ENCODE measurements at places on chromosomes 3 and 15.

GRCh38 chr3:27713078-27713423 is 9.1 kb downstream of the EOMES start:
- no peak for DNase-seq

DNA sequence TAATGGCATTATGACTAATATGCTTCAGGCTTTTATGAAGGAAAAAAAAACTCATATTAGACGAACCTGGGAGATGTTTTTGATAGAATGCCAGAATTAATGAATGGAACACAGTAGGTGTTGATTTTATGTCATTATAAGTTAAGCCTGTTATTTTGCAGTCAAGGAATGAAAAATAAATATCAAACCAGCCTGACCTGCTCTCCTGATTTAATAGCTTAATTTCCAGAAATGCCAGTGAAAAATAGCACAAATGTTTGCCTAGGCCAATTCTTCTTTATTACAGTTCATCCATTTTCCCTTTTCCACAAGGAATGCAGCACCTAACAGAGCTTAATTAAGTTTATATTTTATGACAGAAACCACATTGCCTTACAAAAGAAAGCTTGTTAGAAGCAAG is 292.0 kb downstream of the TBL1XR1 start:
- no peak for DNase-seq

DNA sequence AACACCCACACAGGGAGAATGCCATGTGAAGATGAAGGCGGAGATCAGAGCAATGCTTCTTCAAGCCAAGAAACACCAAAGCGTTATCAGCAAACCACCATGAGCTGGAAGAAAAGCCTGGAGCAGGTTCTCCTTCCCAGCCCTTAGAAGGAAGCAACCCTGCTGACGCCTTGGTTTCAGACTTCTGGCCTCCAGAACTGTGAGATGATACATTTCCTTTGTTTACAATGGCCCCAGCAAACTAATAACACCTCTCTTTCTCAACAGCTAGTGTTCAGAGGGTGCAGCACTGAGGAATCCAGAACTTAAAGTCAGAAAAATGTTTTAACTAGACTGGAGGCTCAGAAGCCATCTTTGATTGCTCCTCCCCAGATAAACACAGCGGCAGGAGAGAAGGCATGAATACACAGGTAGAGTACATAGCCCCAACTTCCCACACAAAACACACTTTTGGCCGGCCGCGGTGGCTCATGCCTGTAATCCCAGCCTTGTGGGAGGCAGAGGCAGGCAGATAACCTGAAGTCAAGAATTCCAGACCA is 132.4 kb upstream of the LPP start:
- DNase-seq: peak; percentile 72

GRCh38 chr3:89114841-89115223 is 7.4 kb downstream of the EPHA3 start:
- no peak for DNase-seq

GRCh38 chr3:36893137-36893557 is 51.7 kb downstream of the TRANK1 start:
- peak; percentile 79 for DNase-seq

- DNase-seq: no peak
Measured at GRCh38 chr15:80584561-80584964, 110.5 kb upstream of the ABHD17C start.

DNA sequence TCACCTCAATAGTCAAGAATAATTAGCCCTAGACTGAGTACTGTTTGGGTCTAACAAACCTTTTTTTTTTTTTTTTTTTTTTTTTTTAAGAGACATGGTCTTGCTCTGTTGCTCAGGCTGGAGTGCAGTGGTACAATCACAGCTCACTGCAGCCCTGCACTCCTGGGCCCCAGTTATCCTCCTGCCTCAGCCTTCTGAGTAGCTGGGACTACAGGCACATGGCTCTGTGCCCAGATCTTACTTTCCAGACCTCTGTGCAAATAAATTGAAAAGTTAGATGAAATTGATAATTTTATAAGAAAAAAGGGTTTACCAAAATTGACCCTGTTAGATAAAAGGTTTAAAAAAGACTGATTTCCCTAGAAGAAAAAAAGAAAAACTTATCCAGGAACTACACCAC is 79.0 kb downstream of the NR2E3 start:
- DNase-seq: no peak

GRCh38 chr3:178996399-178996798 is 75.2 kb downstream of the ZMAT3 start:
- DNase-seq: no peak

- peak; percentile 76 for DNase-seq
Measured at GRCh38 chr15:92638291-92638708, 17.3 kb downstream of the FAM174B start.

DNA sequence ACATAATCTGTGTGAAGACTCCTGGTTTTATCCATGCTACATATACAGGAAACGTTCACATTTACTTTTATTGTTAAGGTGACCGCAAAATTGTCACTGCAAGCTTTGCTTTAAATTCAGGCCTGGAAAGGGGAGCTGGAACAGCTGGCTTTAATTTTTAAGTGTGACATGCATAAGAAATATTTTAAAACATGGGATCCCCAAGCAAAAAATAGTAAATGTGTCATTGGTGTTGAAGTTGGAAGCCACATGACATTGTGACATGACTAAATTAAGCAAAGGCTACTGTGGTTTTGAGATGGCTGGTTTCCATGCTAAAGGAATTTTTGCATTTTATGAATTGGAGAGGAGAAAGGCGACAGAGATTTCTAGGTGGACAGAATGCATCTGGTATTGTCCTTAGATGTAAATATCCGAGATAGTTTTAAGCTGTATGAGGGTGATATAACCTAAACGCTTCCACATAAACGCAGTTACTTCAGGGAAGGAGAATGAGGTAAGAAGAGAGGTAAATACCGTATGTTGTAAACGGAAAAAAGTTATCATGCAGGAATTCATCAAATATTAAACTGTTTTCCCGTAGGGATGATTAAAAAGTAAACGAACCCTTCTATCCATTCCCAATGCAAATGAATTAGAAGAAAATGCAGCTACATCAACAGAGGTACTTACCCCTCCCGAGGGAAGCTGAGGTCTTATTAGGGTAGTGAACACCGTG is 927 bp upstream of the FYTTD1 start:
- DNase-seq: peak; percentile 59

GRCh38 chr3:186923241-186923640 is 7.1 kb upstream of the ST6GAL1 start:
- DNase-seq: no peak

DNA sequence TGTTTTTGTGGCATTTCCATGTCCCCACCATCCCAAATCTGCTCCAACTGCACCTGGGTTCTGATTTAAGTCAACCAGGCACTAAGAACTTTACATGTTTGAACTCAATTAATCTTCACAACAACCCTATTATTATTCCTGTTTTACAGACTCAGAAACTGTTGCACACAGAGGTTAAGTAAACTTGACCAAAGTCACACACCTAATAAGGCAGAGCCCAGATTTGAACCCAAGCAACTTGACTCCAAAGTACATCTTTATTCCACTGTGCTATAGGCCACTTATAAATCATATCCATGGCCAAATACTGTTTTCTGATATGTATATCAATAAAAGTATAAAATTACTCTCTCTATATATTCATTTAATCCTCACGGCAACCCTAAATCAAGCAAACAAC is 16.4 kb downstream of the TM4SF18 start:
- no peak for DNase-seq

DNA sequence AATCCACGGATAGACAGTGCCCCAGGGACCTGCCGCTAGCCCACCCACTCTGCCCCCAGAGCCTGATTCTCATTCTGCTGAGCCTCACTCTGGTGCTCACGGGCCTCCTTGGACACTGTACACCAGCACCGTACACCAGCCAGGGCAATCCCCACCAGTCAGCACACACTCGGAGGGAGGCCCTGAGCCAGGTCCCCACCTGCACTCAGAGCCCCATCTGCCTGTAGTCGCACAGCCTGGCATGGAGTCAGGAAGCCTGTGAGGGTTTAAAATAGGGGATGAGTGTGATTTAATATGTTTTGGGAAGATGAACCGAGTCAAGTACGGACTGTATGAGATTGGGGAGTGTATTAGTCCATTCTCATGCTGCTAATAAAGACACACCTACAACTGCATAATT is 223.0 kb downstream of the SLCO3A1 start:
- DNase-seq: no peak

- peak; percentile 81 for DNase-seq
Measured at GRCh38 chr3:12556690-12557472, at the start of gene MKRN2. MKRN2 (plus strand) TSS chr3:12557087; CDS start chr3:12557151, 64 bp downstream.

DNA sequence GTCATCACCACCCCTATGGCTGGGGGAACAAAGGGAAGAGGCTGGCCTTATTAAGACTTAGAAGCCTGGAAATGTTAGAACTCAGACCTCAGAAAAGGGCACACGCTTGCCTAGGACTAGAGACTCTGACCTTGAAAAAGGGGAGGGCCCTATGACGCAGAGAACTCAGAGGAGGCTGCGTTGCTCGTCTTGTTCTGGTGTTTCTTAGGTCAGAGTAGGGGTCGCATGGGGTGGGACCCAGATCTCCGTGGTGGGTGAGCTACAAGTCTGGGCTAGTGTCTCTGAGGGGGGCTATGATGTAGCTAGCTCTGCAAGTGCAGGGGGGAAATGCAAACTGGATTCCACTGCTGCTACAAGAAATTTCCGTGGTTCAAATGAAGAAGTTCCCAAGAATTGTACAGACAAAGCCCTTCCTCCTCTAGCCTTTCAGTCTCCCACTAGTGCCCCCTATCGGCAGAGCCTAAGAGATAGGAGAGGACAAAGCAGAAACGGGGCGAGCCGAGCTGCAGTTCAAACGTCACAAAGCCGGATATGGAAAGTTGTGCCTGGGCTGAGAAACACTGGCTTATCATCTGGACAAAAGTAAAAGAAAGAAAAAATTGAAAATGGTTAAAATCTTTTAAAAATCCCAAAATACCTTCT is 392.9 kb upstream of the ROBO2 start:
- no peak for DNase-seq

DNA sequence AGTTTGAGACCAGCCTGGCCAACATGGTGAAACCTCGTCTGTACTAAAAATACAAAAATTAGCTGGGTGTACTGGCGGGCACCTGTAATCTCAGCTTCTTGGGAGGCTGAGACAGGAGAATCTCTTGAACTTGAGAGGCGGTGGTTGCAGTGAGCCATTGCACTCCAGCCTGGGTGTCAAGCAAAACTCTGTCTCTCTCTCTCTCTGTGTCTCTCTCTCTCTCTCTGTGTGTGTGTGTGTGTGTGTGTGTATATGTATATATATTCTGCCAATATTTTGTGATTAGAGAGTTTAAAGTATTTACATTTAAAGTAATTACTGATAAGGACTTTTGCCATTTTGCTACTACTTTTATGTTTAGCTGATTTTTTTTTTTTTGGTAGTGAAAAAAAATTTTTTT is 15.7 kb downstream of the RBM6 start:
- DNase-seq: no peak

GRCh38 chr3:38960953-38961622 is 90.7 kb downstream of the SCN11A start:
- DNase-seq: peak; percentile 19

GRCh38 chr3:19267040-19267439 is 118.7 kb downstream of the KCNH8 start:
- DNase-seq: no peak

- no peak for DNase-seq
Measured at GRCh38 chr3:180036092-180036670, 556 bp downstream of the PEX5L start.

DNA sequence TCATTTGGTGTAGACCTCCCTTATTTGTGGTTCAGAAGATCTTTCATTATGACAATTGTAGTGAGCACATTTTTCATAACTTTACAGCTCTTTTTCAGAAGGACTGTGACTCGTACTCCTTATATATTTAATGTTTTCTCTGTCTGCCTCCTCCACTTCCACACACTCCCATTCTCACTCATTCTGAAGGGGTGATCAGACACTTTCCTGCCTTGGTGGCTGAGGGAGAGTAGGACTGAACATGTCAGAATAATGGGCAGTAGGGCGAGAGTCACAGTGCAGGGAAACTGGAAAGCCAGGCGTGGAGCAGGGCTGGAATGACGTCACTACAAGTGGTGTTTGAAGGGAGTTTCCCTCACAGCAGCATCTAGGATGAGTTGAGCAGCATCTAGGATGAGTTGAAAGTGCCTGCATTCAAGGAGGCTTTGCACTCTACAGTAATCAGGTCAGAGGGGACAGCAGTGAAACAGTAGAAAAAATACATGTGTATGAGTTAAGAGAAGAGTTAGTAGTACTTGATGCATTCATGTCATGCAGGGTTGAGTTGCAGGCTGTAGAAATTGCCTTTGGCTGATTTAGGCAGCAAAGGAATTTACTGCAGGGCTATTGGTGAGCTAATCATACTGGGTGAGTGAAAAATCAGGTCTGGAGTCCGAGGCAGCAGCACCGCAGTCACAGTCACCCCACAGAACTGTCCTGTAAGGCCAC is 36.3 kb upstream of the FBXL22 start:
- DNase-seq: no peak

- DNase-seq: peak; percentile 41
Measured at GRCh38 chr3:184540777-184541681, 20.6 kb upstream of the EPHB3 start.

- peak; percentile 8 for DNase-seq
Measured at GRCh38 chr15:83613714-83614113, 40.2 kb upstream of the ADAMTSL3 start.

DNA sequence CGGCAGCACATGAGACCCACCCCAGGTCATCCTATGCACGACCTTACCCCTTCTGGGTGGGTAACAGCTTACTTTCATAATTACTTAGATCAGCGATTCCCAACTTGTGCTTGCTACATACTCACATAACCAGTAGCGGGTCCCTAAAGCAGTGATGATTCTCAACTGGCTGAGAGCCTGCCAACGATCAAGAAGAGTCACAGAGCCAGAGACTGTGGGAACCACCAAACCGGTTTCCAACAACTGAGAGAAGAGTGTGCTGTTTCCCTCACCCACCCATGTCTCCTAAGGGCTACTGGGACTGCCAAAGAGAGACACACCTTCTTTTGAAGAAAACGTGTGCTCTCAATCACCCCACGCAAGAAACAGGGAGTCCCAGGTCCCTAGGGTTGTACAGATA is 12.0 kb upstream of the XXYLT1 start:
- DNase-seq: no peak

DNA sequence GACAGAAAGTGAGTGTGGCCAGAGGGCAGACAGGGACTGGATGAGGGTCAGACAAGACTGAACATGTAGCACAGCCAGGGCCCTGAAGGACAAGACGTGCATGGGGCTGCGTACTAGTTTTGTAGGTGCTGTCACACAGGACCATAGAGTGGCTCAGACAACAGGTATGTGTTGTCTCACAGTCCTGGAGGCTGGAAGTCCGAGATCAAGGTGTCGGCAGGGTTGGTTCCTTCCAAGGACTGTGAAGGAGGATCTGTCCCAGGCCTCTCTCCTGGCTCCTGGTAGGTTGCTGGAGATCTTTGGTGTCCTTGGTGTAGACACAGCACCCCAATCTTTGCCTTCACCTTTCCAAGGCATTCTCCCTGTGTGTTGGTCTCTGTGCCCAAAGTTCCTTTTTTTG is 136.4 kb downstream of the SRGAP3 start:
- no peak for DNase-seq

- no peak for DNase-seq
Measured at GRCh38 chr3:119636891-119637611, 23.3 kb downstream of the POPDC2 start.

GRCh38 chr15:39465843-39466749 is 114.8 kb upstream of the THBS1 start:
- DNase-seq: no peak
